ENCODE measurements at places on chromosomes 6 and 20.

- no peak for DNase-seq
These were observed 85.2 kb upstream of the PLCB4 start for GRCh38 chr20:8983478-8984345.

DNA sequence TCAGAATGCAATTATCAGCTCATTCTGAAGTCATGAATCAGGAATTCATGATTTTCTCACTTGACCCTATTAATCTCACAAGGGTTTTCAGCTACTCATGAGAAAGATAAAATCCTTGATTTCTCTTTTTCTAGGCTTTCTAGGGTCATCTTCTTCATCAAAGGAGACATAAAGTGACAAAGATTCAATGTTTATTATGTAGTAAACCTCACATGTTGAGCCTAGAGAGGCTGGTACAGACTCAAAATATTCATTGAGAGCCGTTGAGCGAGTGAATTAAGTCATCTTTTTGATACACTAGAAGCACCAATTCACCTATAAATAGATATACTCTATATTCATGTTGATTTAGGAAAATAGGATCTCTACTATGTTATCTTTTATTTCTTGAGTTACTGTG, 104.8 kb upstream of the TRAF3IP2 start:
- no peak for DNase-seq

- no peak for DNase-seq
These were observed 151.1 kb downstream of the UBE3D start for GRCh38 chr6:82914511-82914910.

DNA sequence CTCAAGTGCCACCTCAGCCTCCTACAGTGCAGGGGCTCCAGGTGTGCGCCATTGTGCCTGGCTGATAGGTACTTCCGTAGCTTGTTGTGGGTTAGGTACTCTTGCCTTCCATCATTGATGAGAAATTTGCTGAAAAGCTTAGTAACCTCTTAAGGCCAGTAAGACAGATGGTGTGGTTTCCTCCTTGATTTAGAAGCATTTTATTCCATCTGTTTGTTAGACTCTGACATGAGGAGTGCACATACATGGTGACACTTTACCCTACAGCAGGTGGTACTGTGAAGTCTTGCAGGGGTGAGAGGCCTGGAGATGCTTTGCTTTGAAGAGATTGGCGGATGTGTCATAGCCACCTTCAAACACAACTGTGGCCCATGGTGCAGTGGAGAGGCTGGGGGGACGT, 14.8 kb upstream of the MTG2 start:
- DNase-seq, result no peak

GRCh38 chr6:163815796-163816195, 401.3 kb downstream of the QKI start:
- DNase-seq, result no peak

- no peak for DNase-seq
These were observed 59.2 kb upstream of the RAB32 start for GRCh38 chr6:146484411-146484810.

DNA sequence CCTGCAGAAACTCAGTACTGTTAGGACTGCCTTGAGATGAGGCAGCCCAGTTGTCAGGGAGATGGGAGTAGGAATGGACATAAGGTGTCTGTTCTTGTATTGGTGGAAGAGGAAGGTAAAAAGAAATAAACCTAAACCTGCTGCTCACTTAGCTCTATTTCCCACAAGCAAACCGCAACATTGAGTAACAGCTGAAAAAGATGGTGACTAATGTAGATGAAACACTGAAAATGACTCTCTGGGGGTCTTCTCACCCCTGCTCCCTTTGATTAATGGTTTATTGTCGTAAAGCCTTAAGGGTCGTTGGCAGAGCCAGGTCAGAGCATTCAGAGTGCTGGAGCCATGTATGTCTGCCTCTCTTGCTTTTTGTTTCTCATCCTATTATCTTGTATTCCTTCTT, 87.5 kb downstream of the FOXO3 start:
- no peak for DNase-seq

DNA sequence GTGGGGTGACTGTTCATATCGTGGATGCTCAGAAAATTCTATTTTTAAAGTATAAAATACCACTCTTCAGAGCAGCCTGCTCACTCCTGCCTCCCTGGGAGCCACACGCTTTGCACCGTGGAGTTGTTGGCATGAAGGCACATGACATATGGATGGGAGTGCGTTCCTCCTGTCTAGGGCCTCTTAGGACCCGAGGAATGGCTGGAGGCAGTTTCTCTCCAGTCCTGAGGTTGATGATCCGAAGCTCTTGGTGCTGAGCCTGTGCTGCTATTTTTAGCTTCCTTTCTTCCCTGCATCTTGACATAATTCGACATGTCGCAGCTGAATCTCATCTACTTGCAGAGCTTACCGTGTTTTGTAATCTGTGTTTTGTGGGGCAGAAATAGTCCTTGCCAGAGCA, 73.9 kb downstream of the PHACTR3 start:
- DNase-seq, result no peak
